Immature natural killer cell (primary cell): ENCODE measurements at places on chromosomes 11 and 22.

DNA sequence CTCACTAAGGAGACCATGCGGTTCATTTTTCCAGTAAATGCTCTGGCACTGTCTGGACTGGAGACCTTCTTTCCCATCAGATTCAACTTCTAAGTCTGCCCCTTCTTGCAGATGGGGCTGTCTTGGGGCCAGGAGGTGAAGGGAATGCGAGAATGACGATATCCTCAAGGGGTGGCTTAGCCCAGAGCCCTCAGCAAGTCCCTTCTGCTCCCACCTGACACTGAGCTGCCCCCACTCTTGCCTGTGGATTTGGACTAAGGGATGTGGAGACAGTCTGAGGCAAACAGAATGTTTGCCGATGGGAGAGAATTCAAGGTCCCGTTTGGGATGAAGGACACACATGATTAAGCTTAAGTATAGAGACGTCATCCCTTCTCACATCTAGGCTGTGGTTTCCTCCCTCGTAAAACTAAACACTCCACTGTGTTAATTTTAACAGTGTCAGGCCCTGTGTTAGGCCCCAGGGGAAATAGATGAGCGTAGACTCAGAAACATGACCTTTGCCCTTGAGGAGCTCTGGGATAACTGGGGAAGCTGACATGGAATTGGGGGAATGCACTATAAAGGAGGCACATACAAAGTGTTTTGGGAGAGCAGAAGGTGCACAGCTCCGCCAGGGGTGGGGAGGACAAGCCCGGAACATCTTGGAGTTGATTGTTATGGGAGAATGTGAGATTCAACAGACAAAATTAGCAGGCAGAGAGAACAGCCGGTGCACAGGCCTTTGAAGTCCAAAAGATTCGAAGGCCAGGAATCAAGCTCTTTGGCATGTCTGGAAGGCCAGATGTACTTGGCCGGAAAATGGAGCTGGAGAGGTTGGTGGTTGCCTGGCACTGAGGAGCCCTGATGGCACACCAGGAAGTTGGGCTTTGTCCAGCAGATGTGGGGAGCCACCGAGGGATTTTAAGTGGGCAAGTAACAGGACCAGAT is 71.6 kb downstream of the ST3GAL4 start:
- peak; percentile 12 for DNase-seq

GRCh38 chr11:75894036-75894585 is 79.1 kb downstream of the UVRAG start:
- no peak for DNase-seq

DNA sequence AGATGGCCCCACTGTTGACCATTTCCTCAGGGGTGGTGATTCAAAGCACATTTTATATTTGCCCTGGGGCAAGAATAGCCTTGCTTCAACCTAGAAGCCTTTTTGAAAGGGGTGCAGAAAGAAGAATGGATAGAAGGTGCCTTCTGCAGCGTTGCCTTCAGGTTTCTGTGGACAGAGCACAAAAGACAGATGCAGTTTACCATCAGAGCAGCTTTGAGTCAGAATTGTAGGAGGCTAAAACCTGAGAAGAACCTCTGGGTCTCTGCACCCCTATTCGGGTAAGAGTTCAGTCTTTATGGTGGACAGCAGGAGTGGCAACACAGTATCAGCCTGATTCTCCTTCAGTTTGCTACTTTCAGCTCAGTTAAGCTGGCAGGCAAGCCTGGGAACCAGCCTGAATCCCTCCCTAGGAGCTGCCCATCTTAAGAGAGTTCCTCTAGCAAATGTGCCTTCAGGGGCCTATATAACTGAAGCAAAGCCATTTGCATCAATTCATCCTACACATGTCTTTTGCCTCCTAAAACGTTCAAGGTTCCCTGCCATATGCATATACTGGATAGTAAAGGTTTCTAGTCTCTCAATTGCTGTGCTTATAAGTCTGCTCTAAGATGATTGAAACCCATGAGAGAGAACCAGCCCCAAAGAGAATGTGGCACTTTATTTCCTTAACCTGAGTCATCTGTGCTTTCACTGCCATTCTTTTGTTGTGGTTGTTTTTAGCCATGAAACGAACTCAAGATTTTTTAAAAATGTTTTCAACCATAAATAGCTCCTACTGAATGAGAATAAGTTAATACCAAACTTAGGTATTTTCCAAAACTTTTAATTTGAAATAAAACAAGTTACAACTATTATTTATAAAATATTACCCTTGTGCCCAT is 123.0 kb downstream of the TRIM44 start:
- DNase-seq: no peak

GRCh38 chr11:46238078-46238966 is 39.1 kb upstream of the CREB3L1 start:
- peak; percentile 47 for DNase-seq

DNA sequence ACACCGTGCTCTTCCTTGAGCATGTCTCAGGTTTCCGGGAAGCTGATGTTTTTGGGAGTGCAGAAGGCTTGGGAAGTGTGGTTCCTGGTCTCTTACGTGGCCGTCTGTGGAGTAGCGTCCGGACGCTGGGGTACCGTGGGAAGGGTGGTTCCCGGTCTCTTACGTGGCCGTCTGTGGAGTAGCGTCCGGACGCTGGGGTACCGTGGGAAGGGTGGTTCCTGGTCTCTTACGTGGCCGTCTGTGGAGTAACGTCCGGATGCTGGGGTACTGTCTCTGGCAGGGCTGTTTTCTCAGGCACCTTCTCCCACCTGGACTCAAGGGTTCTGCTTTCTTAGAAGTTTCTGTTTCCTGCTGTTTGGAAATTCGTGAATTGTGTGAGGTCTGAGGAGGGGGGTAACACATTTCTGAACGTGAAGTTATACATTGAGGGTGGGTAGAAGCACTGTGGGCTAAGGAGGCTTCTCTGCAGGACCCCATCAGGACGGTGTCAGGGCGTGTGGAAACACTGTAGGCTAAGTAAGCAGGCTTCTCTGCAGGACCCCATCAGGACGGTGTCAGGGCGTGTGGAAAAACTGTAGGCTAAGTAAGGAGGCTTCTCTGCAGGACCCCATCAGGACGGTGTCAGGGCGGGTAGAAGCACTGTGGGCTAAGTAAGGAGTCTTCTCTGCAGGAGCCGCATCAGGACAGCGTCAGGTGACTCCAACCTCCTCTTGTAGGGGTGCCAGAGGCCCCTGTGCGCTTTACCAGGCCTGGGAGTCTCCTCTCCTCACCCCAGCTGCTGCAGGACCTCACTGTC is 5.3 kb upstream of the IFITM3 start:
- no peak for DNase-seq
